Endothelial cell of umbilical vein (primary cell): ENCODE measurements at places on chromosomes 11 and 22. TPM values are rescaled to one million over a fixed set of nuclear protein-coding genes. Genes with fewer than 3 reads are reported as not detected.

APOL3 gene
- total RNA-seq: 15.4 and 36.9 TPM in 2 replicates

OMP gene
- total RNA-seq: 0.76 and 0.80 TPM in 2 replicates

ASPHD2 gene
- 5.5 and 7.8 TPM in 2 replicates for total RNA-seq

AIFM3 gene
- not detected in 2 replicates for total RNA-seq

NXPE1 gene
- total RNA-seq: not detected in 2 replicates

MMP13 gene
- total RNA-seq: not detected in 2 replicates

KRTAP5-7 gene
- not detected in 2 replicates for total RNA-seq

NCR3LG1 gene
- total RNA-seq: 8.1 and 8.7 TPM in 2 replicates

TUBA8 gene
- total RNA-seq: 4.0 and 6.9 TPM in 2 replicates

OR52A1 gene
- not detected in 2 replicates for total RNA-seq

TMEM258 gene
- 139 and 140 TPM in 2 replicates for total RNA-seq

VPREB3 gene
- not detected in 2 replicates for total RNA-seq

FBLN1 gene
- total RNA-seq: 1.3 and 4.0 TPM in 2 replicates

TYR gene
- not detected in 2 replicates for total RNA-seq

FAM111B gene
- total RNA-seq: 17.4 and 21.9 TPM in 2 replicates

SCGB2A2 gene
- total RNA-seq: not detected in 2 replicates

CD3E gene
- not detected in 2 replicates for total RNA-seq

UBQLN3 gene
- not detected in 2 replicates for total RNA-seq

PLAAT5 gene
- not detected in 2 replicates for total RNA-seq

PKDREJ gene
- not detected in 2 replicates for total RNA-seq

KDM4E gene
- not detected in 2 replicates for total RNA-seq

CHRNA10 gene
- 1.8 and 3.0 TPM in 2 replicates for total RNA-seq

KDELR3 gene
- 28.6 and 40.2 TPM in 2 replicates for total RNA-seq

SPON1 gene
- 0.31 TPM in 1 of 2 replicates, not detected in the other for total RNA-seq

PHLDA2 gene
- 44.5 and 51.5 TPM in 2 replicates for total RNA-seq

MN1 gene
- total RNA-seq: 1.7 and 3.8 TPM in 2 replicates

DENND6B gene
- 2.9 and 5.9 TPM in 2 replicates for total RNA-seq

OR51V1 gene
- total RNA-seq: not detected in 2 replicates

KLHL35 gene
- total RNA-seq: 0.97 and 1.2 TPM in 2 replicates

EIF3L gene
- 442 and 479 TPM in 2 replicates for total RNA-seq

BIK gene
- 0.49 TPM in 1 of 2 replicates, not detected in the other for total RNA-seq

TOP3B gene
- total RNA-seq: 49.9 and 56.5 TPM in 2 replicates

HTR3A gene
- total RNA-seq: not detected in 2 replicates

CRACR2B gene
- 8.4 and 9.7 TPM in 2 replicates for total RNA-seq

OR10A2 gene
- not detected in 2 replicates for total RNA-seq

SCGB1C1 gene
- total RNA-seq: not detected in 2 replicates

SART1 gene
- 58.9 and 62.7 TPM in 2 replicates for total RNA-seq
